ENCODE measurements at places on chromosomes 7 and 10.

DNA sequence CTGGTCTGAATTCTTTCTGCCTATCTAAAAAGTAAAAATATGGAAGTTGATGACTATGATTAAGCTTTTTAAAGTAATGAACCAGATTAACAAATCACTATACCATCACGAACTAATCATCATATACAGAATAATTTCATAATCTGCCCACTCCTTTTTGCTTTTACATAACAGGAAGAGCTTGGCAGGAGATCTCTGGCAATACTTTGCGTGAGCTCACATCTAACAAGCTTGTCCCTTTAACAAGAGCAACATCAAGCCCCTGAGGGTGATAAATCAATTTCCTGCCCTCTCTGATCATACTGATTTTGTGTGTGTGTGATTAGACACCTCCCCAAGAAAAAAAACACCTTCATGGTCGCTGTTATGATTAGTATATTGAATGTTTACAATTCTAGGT lies 143.5 kb upstream of the ASAH2 start:
- no peak for DNase-seq

GRCh38 chr7:80204919-80205318 lies 70.3 kb downstream of the GNAI1 start:
- DNase-seq, result no peak

- no peak for DNase-seq
These were observed 77.6 kb upstream of the PRKCQ start for GRCh38 chr10:6657669-6658068.

GRCh38 chr10:42783181-42783549 lies 570 bp downstream of the BMS1 start:
- DNase-seq, result no peak

DNA sequence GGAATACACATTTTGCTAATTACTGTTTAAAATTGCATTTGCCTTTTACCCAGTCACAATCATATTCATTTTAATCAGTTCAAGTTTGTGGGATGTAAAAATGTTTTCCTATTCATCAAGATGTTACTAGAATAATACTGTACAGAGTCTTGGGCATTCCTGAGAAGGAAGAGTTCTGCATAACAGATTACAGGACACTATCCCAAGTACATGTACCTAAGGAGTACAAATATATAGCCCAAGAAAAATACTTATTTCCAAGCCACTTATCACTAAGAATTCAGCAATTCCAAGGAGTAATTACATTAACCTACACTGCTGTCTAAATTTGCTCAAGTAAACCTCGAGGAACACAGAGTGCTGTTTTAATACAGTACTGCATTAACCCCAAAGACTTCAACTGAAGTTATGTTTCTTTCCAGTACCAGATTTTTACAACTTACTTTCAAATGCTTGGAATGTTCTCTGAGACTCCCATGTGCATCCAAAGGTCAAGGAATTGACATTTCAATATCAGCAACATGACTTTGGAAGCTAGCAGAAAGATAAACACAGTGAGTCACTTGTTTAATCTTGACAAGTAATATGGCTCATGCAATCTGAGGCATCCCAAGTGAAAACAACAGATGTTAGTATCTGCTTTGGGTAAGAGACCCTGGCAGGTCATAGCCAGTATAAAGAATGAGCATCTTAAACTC lies 125.4 kb upstream of the BET1 start:
- DNase-seq, result no peak

GRCh38 chr10:7773845-7774801 lies 13.7 kb downstream of the KIN start:
- DNase-seq, result no peak

- DNase-seq, result no peak
These were observed 87.7 kb upstream of the PITRM1 start for GRCh38 chr10:3260066-3260834.

DNA sequence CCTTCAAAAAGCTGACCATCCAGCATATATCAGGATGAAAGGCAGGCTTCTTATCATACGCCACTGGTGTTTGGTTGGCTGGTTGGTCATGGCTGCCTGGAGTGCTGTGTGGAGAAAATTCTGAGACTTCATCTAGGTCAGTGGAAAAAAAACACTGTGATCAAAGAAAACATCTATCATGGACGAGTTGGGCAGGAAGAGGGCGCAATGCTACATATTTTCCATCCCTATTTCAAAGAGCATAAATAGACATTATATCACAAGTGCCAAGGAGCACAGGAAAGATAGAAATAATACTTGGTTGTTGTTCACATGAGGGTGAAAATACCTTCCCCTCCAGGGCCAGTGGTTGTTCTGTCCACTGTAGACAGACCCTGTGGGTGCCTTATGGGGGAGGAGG lies 128.4 kb upstream of the PLPP4 start:
- no peak for DNase-seq
